ENCODE measurements at places on chromosomes 4 and X. TPM values are rescaled to one million over a fixed set of nuclear protein-coding genes. Genes with fewer than 3 reads are reported as not detected.

The UCP1 gene
- not detected for polyA plus RNA-seq

The STARD8 gene
- polyA plus RNA-seq, result not detected

The ATP5ME gene
- 368 TPM for polyA plus RNA-seq

DNA sequence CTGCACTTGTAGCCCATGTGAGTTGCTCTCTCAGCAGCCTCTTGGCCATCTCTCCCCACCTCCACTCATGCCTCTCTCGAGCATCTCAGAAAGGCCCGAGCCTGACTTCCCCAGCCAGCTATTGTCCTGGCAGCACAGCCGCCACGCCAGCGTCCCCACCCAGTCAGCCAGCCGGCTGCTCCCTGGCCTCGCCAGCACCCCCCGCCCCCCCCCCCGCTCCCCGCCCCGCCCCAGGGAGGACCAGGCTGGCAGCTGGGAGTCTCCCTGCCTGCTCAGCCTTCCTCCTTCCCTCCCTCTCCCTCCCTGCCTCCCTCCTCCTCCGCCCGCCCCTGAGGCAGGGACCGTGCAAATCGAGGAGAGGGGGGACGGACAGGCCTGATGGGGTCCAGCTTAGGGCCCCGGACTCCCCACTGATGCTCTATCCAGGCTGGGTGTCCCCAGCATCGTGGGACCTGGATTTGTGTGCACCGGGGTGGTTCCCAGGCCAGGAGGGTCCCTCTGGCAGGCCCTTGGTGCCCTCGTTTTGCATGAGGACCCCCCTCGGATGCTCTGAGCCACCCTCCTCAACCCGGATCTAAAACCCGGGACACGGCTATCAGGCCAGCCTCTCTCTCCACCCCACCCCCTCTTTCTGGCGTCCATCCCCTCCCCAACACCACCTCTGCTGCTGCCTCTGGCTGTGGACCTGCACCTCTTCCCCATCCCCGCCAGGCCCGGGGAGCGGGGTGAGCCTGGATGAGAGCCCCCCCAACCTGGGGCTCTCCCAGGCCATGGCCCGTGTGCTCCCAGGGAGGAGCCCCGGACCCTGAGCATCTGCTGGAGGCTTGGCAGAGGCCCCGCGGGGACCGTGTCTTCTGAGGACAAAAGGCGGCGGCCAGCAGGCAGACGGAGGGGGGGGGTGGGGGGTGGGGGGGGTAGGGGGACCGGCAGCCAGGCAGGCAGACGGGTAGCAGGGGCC lies at the start of gene GPR173:
Gene GPR173, plus strand, starts transcription at position 621 of the 958 bp plus-strand sequence. CDS start 27,833 bp downstream, outside the sequence.
- H3K36me3 ChIP-seq, result no peaks in the 10 kb centered on the region
- no peak for DNase-seq
- peak within 1 kb of the TSS; percentile 73 for H3K4me3 ChIP-seq
- peaks cover 22% of the 10 kb centered on the region for H3K27me3 ChIP-seq

DNA sequence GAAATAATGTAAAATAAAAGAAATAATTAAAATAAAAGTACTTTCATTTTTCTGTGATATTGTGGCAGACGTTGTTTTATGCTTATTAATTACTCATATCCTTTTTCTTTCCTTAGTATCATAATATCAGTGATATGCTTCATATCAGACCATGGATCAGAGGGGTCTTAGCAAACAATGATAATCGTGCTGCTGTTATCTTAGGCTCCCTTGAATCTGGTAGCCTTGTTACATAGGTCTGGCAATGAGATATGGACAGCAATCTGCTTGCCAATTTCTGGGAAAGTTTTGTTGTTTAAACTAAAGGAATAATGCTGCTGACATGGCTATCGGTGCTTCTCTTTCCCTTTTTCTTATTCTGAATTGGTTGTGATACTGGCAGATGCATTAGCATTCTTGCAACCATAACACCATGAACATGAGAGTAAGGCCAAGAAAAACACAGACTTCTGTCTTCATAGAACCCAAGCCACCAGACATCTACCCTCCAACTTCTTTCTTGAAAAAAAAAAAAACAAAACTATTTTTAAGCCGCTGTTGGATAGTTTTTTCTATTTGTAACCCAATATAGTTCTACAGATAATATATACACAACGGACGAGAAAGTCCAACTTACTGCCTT lies 16.4 kb downstream of the EPHA5 start:
- H3K4me3 ChIP-seq, result no peak overlapping the region
- no peaks in the 10 kb centered on the region for H3K4me1 ChIP-seq
- H3K27ac ChIP-seq, result no peak overlapping the region
- no peak for DNase-seq

GRCh38 chr4:39446842-39447573 lies 11.7 kb downstream of the RPL9 start:
- H3K27me3 ChIP-seq, result no peaks in the 10 kb centered on the region
- peak; percentile 84 for DNase-seq
- H3K4me1 ChIP-seq, result peaks cover under 1% of the 10 kb centered on the region
- peak overlapping the region; percentile 93 for H3K4me3 ChIP-seq
- H3K27ac ChIP-seq, result peak overlapping the region; percentile 66

All from naive B cell (primary cell).